ENCODE measurements at places on chromosomes 5 and 9.

DNA sequence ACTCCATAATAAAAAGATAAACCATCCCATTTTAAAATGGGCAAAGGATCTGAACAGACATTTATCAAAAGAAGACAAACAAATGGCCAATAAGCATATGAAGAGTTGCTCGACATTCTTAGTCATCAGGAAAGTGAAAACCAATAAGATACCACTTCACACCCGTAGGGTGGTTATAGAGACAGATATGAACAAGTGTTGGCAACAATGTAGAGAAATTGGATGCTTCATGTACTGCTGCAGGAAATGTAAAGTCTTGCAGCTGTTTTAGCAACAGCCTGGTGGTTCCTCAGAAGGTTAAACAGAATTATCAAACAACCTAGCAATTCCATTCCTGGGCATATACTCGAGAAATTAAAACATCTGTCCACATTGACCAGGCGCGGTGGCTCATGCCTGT lies 42.5 kb downstream of the GTF3C4 start:
- DNase-seq: no peak

GRCh38 chr9:68940573-68940972 lies 73.3 kb downstream of the PRKACG start:
- DNase-seq: no peak

DNA sequence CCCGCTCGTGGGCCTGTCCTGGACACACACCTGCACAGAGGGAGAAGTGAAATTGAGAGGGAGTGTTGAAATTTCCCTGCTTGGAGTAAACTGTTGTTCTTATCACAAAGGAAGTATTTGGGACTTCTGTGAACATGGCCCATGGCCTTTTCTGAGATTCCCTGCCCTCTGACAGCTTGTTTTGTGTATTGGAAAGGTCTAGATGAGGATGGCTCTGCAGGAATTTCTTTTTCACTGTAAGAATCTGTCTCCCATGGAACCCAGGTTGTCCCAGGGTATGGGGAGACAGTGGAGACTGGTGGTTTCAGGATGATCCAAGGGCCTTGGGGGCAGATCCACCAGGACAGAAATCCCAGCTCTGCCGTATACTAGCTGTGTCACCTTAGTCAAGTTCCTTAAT lies 121.8 kb downstream of the ARHGAP26 start:
- no peak for DNase-seq

GRCh38 chr5:176687881-176688280 lies 40.6 kb downstream of the TSPAN17 start:
- DNase-seq: no peak

DNA sequence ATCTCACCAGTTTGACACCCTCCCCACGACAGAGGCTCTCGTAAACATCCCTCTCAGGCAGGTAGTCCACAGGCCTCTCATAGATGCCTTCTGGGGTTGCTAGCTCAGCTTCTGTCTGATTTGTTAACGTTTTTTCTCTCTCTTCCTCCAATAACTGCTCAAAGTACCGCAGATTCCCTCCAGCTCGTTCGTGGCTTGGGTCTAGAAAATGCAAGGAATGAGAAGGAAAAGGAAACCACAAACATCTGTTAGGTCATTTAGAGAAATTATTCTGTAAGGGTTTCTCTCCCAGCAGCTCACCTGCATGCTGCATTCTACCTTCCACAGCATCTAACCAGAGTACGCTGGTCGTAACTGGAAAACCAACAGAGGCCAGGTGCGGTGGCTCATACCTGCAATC lies 18.5 kb downstream of the P4HA2 start:
- peak; percentile 51 for DNase-seq

DNA sequence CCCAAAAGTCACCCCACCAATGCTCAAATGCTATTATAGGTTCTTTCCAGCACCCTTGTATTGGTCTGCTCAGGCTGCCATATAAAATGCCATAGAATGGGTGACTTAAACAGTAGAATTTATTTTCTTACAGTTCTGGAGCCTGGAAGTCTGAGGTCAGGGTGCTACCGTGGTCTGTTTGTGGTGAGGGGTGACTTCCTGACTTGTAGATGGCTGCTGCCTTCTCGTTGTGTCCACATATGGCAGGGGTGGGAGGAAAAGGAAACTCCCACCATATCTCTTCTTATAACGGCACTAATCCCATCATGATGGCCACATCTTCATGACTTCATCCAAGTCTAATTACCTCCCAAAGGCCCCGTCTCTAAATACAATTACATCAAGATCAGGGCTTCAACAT lies 257.8 kb upstream of the TARS1 start:
- DNase-seq: no peak

DNA sequence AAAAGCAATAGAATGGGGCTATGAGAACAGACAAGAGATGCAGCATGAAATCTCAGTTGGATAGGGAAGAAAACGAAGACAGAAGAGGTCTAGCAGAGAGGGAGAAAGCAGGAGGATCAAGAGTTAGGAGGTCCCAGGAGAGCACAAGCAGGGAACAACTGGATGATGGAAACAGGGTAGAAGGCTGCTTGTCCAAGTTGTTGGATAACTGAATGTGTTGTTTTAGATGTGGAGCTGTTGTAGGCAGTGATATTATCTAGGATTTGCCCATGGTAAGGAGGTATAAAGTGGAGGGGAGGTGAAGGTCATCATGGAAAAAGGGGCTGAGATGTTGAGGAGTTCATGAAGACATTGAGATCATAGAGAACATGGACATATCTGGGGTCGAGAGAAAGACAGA lies 12.4 kb upstream of the RHOBTB3 start:
- DNase-seq: no peak

GRCh38 chr5:170678811-170679210 lies 104.7 kb upstream of the GABRP start:
- DNase-seq: no peak

- no peak for DNase-seq
Observed at GRCh38 chr5:527646-528628, 3.7 kb upstream of the SLC9A3 start.

DNA sequence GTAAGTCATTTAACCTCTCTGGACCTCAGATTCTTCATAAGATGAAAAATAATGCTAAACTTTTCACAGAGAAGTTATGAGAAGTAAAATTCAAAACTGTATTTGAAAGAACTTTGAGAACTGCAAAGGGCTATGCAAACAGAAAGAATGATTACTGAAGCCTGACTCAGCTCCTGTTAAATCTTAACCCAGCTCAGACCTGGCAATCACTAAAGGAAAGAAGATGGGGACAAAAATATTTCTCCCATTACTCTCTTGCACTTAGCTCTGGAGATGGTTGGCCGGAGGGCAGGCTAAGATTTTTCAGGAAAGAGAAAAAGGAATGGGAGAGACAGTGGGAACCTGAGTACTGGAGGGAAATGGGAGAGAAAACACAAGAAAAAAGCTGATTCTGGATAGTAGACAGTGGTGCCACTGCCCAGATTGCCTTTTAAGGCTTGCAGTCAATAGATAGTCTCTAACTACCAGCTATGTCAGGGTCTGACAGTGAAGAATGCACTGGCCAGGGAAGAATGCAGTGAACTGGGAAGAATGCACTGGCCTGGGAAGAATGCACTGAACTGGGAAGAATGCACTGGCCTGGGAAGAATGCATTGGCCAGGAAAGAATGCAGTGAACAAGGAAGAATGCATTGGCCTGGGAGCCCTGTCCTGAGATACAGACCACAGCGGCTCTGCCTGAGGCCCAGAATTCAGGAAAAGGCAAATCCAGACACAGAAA lies 25.2 kb upstream of the CEMIP2 start:
- DNase-seq: peak; percentile 91

- DNase-seq: no peak
Observed at GRCh38 chr5:10655161-10655971, 91.5 kb downstream of the ANKRD33B start.

GRCh38 chr5:79728396-79728795 lies 38.8 kb downstream of the CMYA5 start:
- DNase-seq: no peak

GRCh38 chr9:70133253-70134208 lies 89.9 kb downstream of the MAMDC2 start:
- DNase-seq: peak; percentile 63

GRCh38 chr9:92631452-92632343 lies 38.2 kb downstream of the IPPK start:
- no peak for DNase-seq

GRCh38 chr5:140791089-140791488 lies 3.6 kb upstream of the PCDHA2 start:
- DNase-seq: no peak

DNA sequence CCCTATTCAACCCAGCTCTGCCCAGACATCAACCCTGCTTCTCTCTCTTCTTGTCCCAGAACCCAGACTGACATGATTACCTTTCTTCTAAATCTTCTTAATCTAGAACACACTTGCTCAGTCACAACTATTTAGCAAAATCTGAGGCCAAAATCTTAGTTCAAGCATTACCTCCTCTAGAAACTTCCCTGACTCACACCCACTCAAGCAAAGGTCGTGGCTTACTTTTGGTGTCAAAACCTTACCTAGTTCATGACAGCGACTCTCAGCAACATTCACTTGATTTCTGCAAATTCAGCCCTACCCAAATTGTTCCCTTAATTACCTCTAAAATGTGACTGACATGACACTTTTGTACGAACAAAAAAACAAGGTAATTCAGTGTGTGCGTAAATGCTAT lies 130.2 kb downstream of the TLE1 start:
- DNase-seq: no peak

- no peak for DNase-seq
Observed at GRCh38 chr9:128845186-128845931, 15.8 kb upstream of the SPOUT1 start.

DNA sequence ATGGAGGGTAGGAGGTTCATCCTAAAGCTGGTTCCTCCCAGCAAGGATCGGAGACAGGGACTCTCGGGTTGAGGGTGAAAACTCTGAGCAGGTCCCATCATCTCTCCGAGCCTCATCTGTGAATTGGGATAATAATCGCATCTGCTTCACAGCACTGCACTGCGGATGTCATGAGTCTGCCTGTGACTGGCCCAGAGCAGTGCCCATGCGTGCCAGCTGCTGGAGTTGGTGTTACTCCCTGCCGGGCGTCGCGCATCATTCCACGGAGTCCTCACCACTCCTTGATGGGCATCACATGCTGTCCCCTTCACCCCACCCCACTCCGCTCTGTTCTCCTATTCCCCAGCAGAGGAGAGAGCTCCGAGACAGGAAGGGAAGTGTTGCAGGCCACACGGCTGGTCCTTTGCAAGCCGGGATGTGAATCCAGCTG lies 35.1 kb upstream of the ORM1 start:
- DNase-seq: no peak

DNA sequence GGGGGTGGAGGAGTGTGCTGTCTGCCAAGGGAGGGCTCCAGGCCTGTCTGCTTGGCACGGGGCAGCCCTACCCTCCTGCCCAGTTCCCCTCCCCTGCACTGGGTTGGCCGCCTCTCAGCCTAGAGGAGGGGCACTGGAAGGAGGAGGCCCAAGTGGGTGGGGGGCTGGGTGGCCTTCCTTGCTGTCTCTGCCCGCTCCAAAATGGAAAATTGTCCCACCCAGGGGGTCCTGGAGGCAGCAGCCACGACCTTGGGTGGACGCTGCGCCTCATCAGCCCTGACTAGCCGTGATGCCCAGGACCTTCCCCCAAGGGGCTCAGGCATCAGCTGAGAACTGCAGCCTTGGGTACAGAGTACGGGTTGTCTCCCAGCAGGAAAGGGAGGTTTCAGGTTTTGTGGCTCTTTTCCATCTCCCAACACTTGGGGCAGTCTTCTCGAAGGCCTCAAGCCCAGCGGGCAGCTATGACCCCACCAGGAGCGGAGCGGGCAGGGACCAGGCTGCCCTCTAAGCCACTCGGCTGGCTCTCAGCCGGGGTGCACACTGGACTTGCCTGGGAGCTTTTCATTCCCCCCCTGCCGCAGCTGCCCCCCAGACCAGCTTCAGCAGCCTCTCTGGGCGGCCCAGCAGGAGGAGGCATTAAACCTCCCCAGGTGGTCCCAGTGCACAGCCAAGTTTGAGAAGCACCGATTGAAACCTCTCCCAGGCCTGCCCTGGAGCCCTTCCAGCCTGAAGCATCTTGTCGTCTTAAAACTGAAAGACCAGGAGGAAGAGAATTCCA lies 20.6 kb downstream of the NTNG2 start:
- no peak for DNase-seq

DNA sequence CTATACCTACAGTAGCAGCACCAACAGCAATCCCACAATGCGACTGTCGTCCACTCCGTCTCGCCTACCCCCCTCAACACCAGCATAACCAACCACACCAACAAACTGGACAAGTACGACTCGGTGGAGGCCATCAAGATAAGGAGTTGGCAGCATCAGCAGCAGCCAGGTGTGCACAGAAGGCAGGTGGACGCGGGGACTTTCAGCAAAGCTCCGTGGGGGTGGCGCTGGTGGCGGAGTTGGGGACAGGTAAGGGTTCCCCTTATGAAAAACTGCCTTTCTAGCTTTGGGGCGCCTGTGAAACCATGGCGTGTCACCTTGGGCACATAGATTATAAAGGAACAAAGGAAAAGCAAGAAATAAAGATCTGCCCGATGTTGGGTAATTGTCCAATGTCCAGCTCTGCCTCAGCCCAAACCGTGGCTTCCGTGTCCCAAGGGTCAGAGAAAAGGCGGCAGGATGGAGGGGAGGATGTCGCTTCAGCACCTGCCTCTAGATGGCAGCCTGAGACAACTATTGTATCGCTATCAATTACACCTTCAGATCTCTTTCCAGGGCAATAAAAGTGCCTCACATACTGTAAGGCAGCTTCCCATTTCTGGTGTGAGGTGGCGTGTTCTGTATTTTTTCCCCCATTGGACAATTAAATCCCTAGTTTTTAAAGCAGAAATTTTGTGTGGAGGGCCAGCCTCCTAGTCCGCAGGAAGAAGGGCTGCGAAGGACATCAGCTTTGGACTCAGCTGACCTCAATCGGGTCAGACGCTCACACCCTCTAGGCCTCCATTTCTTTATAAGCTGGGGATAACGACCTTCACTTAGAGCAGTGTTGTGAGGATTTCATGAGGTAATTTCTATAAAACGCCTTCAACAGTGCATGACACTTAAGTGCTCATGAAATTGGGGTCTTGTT lies 58.8 kb downstream of the MTRR start:
- peak; percentile 54 for DNase-seq

- DNase-seq: no peak
Observed at GRCh38 chr9:101126556-101126955, 98.0 kb downstream of the PLPPR1 start.
